ENCODE measurements at places on chromosomes 2 and 18.

GRCh38 chr18:79533591-79533990, 137.9 kb downstream of the NFATC1 start:
- no peak for DNase-seq

- DNase-seq, result peak; percentile 52
Measured at GRCh38 chr2:206800506-206801417, 35.4 kb downstream of the FASTKD2 start.

- no peak for DNase-seq
Measured at GRCh38 chr2:181234487-181234891, 222.7 kb upstream of the ITGA4 start.

DNA sequence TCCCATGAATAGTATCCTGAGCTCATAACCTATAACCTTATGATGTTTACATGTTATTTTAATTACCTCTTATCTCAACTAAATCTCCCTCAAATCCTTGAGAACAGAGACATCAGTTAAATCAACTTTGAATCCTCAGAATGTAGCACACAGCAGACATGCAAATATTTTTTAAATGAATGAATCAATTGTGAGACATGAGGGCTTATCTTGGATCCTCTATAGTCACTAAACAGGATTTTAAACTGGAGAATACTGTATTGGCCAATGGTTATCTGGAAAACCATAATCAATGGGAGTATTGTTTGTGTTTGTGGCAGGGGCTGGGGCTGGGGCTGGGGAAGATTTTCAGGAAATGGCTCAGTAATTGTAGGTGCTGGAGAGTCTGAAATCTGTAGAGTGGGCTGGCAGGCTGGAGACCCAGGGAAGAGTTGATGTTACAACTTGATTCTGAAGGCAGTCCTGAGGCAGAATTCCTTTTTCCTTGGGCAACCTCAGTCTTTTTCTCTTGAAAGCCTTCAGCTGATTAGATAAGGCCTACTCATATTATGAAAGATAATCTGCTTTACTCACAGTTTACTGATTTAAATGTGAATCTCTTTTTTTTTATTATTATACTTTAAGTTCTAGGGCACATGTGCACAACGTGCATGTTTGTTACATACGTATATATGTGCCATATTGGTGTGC, 106.3 kb downstream of the NCOA1 start:
- no peak for DNase-seq

DNA sequence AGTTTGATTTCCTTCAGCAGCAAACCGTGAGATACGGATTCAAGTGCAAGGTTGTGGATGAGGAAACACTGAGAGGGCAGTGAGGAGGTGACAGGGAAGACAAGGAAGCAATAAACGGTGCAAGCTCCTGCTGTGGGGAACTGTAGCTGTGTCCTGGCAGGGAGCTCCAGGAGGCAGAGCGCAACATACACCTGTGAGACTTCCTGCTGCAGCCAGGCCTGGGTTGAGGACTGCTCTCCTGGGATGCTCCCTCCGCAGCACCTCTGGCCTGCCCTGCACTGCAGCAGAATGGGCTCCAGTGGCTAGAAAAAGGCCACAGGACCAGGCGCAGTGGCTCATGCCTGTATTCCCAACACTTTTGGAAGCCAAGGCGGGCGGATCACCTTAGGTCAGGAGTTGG, 85.5 kb downstream of the MRO start:
- no peak for DNase-seq

DNA sequence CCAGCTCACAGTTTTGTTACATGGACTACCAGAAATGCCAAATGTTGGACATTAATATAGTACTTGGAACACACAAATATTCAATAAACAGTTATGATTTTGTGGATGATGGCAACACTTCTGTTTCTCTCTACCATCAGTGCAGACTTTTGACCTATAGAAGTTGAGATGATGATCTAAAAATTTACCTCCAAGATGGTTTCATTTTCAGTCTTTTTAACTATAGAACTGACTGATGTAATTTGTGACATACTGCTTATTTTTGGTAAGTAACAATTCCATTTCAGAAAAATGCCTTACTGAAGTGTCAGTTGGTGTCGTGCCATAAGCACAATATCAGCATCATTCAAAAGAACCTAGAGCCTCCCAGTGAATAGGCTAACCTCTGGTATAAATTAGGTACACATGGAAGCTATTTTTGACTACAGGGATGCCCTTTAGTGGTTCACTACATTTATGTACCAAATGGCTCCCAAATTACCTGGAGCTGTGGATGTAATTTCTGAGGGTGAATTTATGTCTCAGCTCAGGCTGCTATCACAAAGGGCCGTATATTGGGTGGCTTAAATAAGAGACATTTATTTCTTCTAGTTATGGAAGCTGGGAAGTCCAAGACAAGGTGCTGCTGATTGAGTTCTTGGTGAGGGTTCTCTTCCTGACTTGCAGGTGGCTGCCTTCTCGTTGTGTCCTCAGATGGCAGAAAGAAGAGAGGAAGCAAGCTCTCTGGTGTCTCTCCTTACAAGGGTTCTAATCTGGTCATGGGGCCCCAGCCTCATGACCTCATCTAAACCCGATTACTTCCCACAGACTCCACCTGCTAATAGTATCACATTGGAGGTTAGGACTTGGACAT, 66.5 kb downstream of the ALPK2 start:
- no peak for DNase-seq

DNA sequence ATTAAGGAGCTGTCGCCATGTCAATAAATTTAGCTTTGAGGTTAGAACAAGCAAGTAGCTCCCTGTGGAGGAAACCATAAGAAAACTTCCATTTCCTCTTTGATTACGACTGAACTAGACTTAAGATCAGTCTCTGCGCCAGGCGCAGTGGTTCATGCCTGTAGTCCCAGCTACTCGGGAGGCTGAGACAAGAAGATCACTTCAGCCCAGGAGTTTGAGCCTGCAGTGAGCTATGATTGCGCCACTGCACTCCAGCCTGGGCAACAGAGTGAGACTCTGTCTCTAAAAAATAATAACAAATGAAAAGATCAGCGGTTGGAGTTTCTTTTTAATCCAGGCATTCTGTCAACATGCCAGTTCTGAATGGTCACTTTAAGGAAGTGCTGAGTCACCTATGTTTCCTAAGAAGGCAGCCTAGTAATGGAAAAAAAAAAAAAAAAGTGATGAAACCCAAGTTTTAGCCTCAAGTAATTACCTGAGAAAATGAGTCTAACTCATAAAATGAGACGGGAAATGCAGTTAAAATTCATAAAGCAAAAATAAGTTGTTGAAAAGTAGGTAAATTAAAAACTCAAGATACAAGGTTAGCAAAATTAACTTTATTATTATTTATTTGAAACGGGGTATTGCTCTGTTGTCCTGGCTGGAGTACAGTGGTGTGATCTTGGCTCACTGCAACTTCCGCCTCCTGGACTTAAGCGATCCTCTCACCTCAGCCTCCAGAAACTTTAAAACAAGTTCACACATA, 10.2 kb downstream of the C18orf32 start:
- no peak for DNase-seq

- no peak for DNase-seq
Measured at GRCh38 chr2:164617466-164617865, 3.8 kb downstream of the GRB14 start.

- DNase-seq, result no peak
Measured at GRCh38 chr18:48208432-48209140, 200.6 kb downstream of the ZBTB7C start.

GRCh38 chr2:226247289-226248275, 552.0 kb downstream of the IRS1 start:
- DNase-seq, result no peak

- peak; percentile 18 for DNase-seq
Measured at GRCh38 chr2:42777883-42778805, 14.2 kb upstream of the OXER1 start.

GRCh38 chr2:205970348-205970747, 115.6 kb downstream of the INO80D start:
- DNase-seq, result no peak

- DNase-seq, result no peak
Measured at GRCh38 chr18:65523461-65523860, 227.4 kb upstream of the CDH7 start.

GRCh38 chr18:78041218-78041617, 791.6 kb downstream of the GALR1 start:
- no peak for DNase-seq

DNA sequence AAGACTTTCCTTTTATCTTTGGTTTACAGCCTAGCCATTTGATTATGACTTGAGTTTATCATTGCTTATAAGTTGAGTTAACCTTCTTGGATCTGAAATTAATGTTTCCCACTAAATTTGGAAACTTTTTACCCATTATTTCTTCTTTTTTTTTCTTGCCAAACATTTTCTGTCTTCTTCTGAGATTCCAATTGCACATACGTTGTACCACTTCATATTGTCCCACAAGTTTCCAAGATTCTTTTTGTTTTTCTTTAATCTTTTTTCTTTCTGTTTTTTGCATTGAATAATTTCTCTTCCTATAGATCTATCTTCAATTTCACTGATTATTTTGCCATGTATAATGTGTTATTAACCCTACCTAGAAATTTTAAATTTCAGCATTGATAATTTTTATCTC, 18.6 kb downstream of the LONRF2 start:
- DNase-seq, result no peak

DNA sequence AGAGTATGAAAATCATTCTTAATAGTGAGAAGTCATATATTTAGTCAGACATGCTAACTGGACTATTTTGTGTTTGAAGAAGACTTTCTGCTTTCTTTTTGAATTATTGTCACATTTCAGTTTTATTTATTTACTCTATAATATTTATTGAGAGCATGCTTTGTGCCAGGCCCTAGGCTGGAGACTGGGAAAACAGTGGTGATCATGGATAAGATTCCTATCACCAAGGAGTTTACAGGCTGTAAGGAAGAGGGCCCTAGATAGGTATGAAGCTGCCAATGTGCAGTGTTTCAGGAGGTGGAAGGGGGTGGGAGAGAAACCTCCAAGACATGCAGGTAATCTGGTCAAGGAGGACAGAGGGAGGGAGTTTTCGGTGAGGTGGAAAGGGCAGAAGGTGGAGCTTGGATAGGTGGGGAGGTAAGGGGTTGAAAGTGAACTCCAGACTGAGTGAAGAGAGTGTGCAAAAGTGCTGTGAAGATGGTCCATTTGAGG, 207.5 kb downstream of the ARHGAP15 start:
- DNase-seq, result no peak

GRCh38 chr2:167289651-167290410, 401.6 kb downstream of the XIRP2 start:
- no peak for DNase-seq

- no peak for DNase-seq
Measured at GRCh38 chr2:10634495-10634894, 55.3 kb downstream of the NOL10 start.

- no peak for DNase-seq
Measured at GRCh38 chr2:147509821-147510220, 335.0 kb upstream of the ACVR2A start.
